A549 treated with GW870086 at 1 μM for 4 hours (cell line): ENCODE measurements at places on chromosomes 3 and 15. TPM values are rescaled to one million over a fixed set of nuclear protein-coding genes. Genes with fewer than 3 reads are reported as not detected.

Gene FSTL1
- total RNA-seq = 50.9 to 70.0 TPM (median 69.0 TPM) in 5 replicates

Gene STAC
- total RNA-seq = 2.1 to 2.6 TPM (median 2.4 TPM) in 5 replicates

Gene ITIH1
- total RNA-seq = not detected in 5 replicates

Gene QTRT2
- 20.6 to 26.3 TPM (median 24.7 TPM) in 5 replicates for total RNA-seq

Gene TEX55
- not detected in 5 replicates for total RNA-seq

Gene EXD1
- 0.16 to 0.33 TPM (median 0.27 TPM) in 3 of 5 replicates, not detected in the others for total RNA-seq

Gene NRROS
- not detected in 5 replicates for total RNA-seq

Gene ADAMTS7
- total RNA-seq = 4.8 to 7.8 TPM (median 6.2 TPM) in 5 replicates

Gene TMCO5A
- total RNA-seq = not detected in 5 replicates
